Urothelium cell line (cell line): ENCODE measurements at places on chromosomes 11 and 22.

- DNase-seq, result no peak
Observed at GRCh38 chr22:29023172-29023796, 38.3 kb downstream of the C22orf31 start.

GRCh38 chr22:40313007-40313406 lies 33.3 kb upstream of the ADSL start:
- no peak for DNase-seq

DNA sequence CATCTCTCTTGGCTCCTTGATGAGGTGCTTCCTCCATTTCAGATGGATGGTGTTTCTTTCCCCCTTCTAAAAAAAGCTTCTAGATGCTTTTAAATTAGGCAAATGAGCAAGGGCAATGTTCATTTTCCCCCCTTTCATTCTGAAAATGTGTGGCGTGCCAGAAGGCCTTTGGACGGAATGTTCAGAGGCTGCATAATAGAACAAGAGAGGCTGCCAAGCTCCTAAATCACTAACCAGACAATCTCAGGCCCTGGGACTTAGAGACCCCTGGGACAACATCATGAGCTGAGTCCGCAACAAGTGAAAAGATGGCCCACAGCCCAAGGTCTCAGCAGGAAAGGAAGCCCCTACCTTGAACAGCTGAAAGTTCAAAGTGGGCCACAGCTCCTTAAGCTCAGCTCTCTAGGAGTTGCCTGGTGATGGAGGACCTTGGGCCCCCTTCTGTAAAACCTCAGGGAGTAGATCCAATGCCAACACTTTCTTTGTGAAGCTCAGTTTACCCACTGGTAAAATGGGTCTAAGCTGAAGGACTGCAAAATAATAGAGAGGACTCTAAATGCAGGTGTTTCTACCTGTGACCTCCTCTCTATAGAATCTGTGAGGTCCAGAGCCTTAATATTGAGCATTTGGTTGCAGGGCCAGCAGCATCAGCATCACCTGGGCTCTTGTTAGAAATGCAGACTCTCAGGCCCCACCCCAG lies 144.0 kb downstream of the FBXO7 start:
- no peak for DNase-seq

GRCh38 chr11:60982184-60982583 lies 10.7 kb downstream of the CD6 start:
- no peak for DNase-seq

- no peak for DNase-seq
Observed at GRCh38 chr22:19930551-19931486, 10.8 kb upstream of the COMT start.

GRCh38 chr11:78131956-78132355 lies 7.5 kb downstream of the ALG8 start:
- no peak for DNase-seq

GRCh38 chr11:133254601-133255000 lies 277.7 kb downstream of the OPCML start:
- DNase-seq, result no peak

DNA sequence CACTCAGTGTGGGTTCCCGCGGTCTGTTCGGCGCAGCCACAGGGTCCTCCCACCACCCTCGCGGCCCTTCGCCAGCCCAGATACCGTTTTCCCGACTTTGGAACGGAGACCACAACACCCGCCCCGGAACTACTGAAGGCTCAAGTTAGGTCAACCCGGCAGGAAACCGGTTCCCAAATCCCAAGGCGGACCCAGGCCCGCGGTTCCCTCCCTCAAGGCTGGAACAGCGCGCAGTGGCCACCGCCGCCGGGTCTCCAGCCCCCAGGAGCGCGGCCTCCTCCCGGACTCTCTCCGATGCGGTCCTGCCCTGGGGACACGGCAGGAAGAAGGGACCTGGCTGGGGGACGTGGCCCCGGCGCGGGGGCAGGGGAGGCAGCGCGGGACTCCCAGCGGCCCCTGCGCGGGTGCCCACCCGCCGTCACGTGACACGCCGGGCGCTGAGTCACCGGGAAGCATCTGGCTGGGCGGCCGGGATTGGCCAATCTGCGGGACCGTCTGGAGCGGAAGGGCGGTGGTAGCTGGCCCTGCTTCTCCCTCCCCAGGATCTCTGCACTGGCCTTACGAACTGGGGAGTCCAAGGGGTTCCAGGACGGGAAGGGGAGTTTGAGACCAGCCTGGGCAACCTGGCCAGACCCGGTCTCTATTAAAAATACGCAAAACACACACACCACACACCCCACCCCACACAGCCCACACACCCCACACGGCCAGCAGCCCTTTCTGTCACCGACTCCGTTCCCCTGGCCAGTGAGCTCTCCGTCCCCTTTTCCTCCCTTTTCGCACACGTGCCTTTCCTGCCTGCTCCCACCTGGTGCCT lies 21.5 kb upstream of the MALAT1 start:
- peak; percentile 96 for DNase-seq

GRCh38 chr22:41437198-41437597 lies 9.4 kb downstream of the TOB2 start:
- no peak for DNase-seq
